Left ventricle myocardium inferior (tissue), 1 donor: ENCODE measurements at places on chromosomes 13 and 19. TPM values are rescaled to one million over a fixed set of nuclear protein-coding genes. Genes with fewer than 3 reads are reported as not detected.

DNA sequence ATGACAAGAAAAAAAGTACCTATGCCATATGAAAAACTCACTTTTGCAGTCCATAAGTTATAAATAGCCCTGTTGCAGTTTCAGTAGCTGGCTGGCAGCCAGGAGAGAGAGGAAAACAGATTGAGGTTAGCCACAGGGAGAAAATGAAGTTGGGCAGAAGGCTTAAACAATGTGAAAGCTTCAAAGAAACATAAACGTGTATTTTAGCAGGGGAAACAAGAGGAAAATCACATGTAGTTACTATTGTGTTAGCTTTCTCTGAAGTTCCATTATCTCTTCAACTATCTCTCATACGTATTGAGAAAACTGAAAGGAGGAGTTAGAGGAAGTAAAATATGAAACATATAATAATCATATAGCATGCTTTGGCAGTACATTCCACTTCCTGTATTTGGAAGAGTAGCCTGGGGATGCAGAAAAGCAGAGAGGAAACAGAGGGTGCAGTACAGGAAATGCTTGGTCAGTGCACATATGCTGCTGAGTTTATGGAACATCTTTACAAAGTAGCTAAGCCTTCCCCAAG is 1551.1 kb downstream of the EFNB2 start:
- H3K27me3 ChIP-seq: no peaks in the 10 kb centered on the region
- H3K4me1 ChIP-seq: peaks cover 12% of the 10 kb centered on the region
- H3K27ac ChIP-seq: peak overlapping the region; percentile 15
- no peak overlapping the region for H3K4me3 ChIP-seq

- no peak for DNase-seq
- H3K27ac ChIP-seq: no peak overlapping the region
- H3K27me3 ChIP-seq: no peaks in the 10 kb centered on the region
- H3K4me3 ChIP-seq: no peak overlapping the region
- H3K4me1 ChIP-seq: peaks cover 8% of the 10 kb centered on the region
Measured at GRCh38 chr13:106774621-106775020, 206.7 kb upstream of the ARGLU1 start.

DNA sequence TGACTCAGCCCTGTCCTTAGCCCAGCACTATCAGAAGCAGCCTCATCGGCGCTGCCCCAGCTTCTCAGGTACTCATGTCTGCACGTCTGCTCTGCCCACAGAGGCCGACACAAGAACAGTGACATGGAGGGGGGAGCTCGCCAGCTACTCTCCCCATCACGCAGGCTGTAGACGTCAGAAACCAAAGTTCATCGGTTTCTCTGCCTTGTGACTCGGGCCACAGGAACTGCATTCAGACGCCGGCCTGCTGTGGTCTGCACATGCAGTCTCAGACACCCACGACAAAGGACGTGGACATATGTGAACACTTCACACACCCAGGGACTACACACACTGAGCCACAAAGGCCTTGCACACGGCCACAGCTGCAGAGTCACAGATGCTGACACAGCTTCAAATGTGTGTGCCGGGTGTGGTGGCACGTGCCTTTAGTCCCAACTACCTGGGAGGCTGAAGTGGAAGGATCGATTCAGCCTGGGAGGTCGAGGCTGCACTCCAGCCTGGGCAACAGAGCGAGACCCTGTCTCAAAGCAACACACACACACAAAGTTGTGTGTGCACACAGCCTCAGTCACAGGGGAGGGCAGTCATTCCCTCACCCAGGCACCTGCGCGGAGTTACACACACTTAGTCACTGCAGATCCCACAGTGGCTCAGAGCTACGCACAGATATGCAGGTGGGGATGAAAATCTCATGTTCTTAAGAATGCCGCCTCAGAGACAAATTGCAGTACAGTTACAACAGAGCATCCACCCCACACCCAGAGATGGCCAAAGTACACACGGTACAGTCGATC is 4.9 kb upstream of the ZFP36 start:
- peak overlapping the region; percentile 99 for H3K27ac ChIP-seq
- H3K4me1 ChIP-seq: peaks cover 73% of the 10 kb centered on the region

DNA sequence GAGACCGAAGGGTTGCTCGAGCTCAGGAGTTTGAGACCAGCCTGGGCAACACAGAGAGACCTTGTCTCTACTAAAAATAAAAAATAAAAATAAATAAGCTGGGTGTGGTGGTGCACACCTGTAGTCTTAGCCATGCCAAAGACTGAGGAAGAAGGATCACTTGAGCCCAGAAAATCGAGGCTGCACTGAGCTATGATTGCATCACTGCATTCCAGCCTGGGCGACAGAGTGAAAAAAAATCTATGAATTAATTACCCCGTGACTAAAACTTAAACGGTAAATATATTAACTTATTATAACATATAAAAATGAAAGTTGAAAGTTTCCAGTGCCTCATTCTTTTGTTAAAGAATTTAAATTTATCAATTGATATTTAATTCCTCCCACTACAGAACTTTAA is 273.7 kb downstream of the KLF12 start:
- DNase-seq: no peak
- H3K4me3 ChIP-seq: no peak overlapping the region
- no peaks in the 10 kb centered on the region for H3K27me3 ChIP-seq
- no peaks in the 10 kb centered on the region for H3K4me1 ChIP-seq

GRCh38 chr13:51614350-51614786 is 30.1 kb downstream of the WDFY2 start:
- no peak for DNase-seq
- no peaks in the 10 kb centered on the region for H3K27me3 ChIP-seq

DNA sequence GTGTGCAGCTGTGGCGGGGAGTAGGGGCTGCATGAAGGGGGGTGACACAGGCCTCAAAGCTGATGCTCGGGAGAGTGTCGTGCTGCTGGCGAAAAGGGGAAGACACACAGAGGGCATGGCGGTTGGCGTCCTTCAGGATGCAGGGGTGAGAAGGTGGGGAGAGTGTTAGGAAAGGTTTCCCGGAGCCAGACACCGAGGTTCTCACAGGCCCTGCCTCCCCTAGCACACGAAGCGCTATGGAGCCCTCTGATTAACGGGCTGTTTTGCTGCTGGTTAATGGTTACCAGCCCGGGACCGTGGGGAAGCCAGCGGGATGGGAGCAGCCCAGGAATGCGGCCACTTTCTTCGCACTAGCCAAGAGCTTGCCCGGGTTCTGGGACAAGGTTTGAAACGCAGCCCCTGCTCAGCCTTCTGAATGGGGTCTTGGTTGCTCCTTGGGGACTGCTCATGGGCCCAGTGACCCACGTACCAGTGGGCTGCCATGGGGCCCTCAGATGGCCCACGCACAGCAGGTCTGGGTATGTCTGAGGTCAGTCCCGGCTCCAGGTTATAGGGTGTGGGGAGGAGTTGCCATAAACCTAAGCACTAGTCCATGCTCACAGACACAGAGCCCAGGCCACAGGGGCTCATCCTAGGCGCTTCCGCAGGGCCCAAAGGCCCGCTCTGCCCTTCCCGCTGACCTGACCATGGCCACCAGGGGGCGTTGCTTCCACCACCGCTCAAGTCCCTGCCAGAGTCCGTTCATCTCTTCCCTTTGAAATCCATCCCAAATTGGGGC is 31.3 kb upstream of the ISYNA1 start:
- DNase-seq: peak; percentile 69
- no peak overlapping the region for H3K4me3 ChIP-seq
- H3K27me3 ChIP-seq: no peaks in the 10 kb centered on the region
- peak overlapping the region; percentile 14 for H3K27ac ChIP-seq

DNA sequence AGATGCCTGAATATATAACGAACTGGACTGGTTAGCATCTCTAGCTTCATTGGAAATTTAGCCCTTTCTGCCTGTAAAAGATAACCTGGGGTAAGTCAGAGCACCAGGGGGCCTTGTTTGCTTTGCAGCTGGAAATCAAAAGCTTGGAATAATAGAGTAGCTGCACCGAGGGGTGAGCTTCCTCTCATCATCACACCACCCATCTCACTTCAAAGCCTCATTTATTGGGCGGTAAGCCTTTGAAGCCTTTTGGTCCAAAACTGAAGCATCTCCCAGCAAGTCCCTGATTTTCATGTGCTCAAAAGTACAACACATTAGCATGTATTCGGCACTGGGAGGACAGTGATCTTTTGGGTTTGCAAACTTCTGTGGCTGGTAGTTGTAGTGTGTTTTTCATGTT is 405.1 kb downstream of the FOXO1 start:
- DNase-seq: no peak
- no peaks in the 10 kb centered on the region for H3K27me3 ChIP-seq
- no peak overlapping the region for H3K4me3 ChIP-seq
- no peak overlapping the region for H3K27ac ChIP-seq
- no peaks in the 10 kb centered on the region for H3K36me3 ChIP-seq
- peaks cover 5% of the 10 kb centered on the region for H3K4me1 ChIP-seq

GRCh38 chr13:95185851-95186250 is 115.4 kb downstream of the ABCC4 start:
- no peak for DNase-seq
- no peaks in the 10 kb centered on the region for H3K36me3 ChIP-seq
- H3K27me3 ChIP-seq: no peaks in the 10 kb centered on the region
- no peak overlapping the region for H3K4me3 ChIP-seq
- H3K4me1 ChIP-seq: peaks cover 9% of the 10 kb centered on the region

DNA sequence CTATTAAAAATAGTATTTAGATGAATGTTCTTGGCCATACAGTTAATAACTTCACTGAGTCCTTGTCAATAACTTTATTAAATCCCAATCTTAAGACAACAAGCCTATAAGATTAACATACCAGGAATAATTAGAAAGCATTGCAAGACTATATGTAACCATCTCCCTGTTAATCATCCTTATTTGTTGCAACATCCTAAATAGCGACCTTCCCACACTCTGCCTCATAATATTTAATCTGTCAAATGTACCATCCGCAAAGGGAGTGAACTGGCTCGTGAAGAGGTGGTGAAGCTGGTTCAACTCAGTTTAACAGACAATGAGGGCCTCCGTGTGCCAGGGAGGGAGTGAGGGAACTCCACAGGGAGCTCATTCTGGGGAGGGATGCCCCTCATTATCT is 33.9 kb downstream of the KL start:
- no peaks in the 10 kb centered on the region for H3K27me3 ChIP-seq
- H3K4me1 ChIP-seq: peaks cover 22% of the 10 kb centered on the region
- DNase-seq: no peak
- no peak overlapping the region for H3K4me3 ChIP-seq
- no peaks in the 10 kb centered on the region for H3K36me3 ChIP-seq
- H3K27ac ChIP-seq: no peak overlapping the region

GRCh38 chr19:55080968-55081769 is 5.5 kb downstream of the EPS8L1 start:
- peak; percentile 73 for DNase-seq
- peak overlapping the region; percentile 64 for H3K4me3 ChIP-seq
- H3K36me3 ChIP-seq: no peaks in the 10 kb centered on the region
- peaks cover 32% of the 10 kb centered on the region for H3K4me1 ChIP-seq
- peaks cover 93% of the 10 kb centered on the region for H3K27me3 ChIP-seq

Gene PPM1N
- 0.19 TPM for total RNA-seq

Gene KLK2
- not detected for total RNA-seq

Gene PTGER1
- not detected for total RNA-seq

Gene CD37
- total RNA-seq: 3.7 TPM

Gene ADAMTSL5
- total RNA-seq: 36.8 TPM

Gene IGLON5
- total RNA-seq: not detected
